Left renal cortex interstitium (tissue), 4 donors: ENCODE measurements at places on chromosomes 13 and 19. TPM values are rescaled to one million over a fixed set of nuclear protein-coding genes. Genes with fewer than 3 reads are reported as not detected.

Gene PRKD2
- 31.1 TPM for polyA plus RNA-seq

Gene C1QTNF9
- polyA plus RNA-seq = 0.44 TPM

Gene PSG1
- 0.08 TPM for polyA plus RNA-seq

Gene ACER1
- polyA plus RNA-seq = 0.13 TPM

Gene ZNF653
- 12.0 TPM for polyA plus RNA-seq

Gene SYNGR4
- 0.64 TPM for polyA plus RNA-seq

Gene GRIK5
- polyA plus RNA-seq = 27.3 TPM

Gene CACNA1A
- 3.6 TPM for polyA plus RNA-seq

Gene NR2F6
- polyA plus RNA-seq = 40.4 TPM

Gene ZNF83
- 61.2 TPM for polyA plus RNA-seq

Gene NBEA
- 18.0 TPM for polyA plus RNA-seq
